ENCODE measurements at places on chromosomes 2 and 18.

- DNase-seq = no peak
These were observed 119.1 kb downstream of the CCDC74A start for GRCh38 chr2:131646669-131647297.

- no peak for DNase-seq
These were observed 26.9 kb downstream of the C18orf63 start for GRCh38 chr18:74342416-74343043.

- DNase-seq = peak; percentile 15
These were observed 14.0 kb downstream of the ALPG start for GRCh38 chr2:232420463-232421188.

GRCh38 chr2:152546230-152546837 lies 170.9 kb downstream of the PRPF40A start:
- no peak for DNase-seq

GRCh38 chr2:170313992-170314348 lies 136.0 kb downstream of the MYO3B start:
- no peak for DNase-seq

DNA sequence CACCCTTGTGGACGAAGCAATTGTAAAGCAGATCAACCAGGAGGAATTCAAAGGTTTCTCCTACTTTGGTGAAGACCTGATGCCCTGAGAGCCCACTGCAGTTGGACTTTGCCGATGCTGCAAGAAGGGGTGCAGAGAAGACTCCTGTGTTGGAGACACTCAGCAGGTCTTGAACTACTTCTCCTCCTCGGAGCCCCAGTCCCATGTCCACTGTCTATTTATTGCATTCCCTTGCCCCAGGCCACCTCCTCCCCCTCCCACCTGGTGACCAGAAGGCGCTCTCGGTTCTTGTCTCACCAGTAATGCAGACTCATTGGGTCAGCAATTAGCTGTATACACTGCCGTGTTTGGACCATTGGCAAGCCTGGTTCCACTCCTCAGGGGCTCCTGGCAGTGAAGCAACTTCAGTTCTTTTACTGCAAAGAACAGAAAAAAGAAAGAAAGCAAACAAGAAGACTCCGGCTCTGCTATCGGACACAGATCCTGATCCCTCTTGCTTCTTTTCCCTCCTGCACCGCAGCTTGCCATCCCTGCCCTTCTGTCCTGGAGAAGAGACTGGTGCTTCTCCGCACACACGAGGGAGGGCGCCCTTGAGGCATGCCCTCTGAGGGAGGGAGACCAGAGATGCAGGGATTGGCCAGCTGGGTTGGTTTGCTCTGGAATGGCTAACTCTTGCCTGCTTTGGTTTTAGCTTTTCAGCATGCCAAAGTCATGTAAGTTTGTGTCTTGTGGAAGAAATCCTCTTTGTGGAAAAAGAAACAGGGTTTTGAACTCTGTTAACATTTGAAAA lies 112.2 kb upstream of the EPAS1 start:
- DNase-seq = no peak

DNA sequence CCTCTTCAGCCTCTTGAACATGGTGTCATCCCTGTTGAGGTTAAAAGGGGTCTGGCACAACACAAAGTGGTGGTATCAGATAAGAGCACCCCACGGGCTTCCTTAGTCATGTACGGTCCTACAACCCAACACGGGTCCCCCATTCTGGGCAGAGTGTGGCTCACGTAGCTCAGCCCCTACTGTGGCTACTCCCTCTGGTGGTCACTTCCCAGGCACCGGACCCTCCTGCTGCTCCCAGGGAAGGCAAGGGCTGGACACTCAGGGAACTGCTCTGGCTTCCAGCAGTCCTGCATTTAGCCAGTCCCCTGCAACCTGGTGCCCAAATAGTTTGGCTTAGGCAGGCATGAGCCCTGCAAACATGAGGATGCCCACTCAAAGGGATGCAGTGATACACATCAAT lies 58.6 kb downstream of the GALNT14 start:
- DNase-seq = no peak

- no peak for DNase-seq
These were observed 1211.9 kb upstream of the GYPC start for GRCh38 chr2:125444106-125444505.

DNA sequence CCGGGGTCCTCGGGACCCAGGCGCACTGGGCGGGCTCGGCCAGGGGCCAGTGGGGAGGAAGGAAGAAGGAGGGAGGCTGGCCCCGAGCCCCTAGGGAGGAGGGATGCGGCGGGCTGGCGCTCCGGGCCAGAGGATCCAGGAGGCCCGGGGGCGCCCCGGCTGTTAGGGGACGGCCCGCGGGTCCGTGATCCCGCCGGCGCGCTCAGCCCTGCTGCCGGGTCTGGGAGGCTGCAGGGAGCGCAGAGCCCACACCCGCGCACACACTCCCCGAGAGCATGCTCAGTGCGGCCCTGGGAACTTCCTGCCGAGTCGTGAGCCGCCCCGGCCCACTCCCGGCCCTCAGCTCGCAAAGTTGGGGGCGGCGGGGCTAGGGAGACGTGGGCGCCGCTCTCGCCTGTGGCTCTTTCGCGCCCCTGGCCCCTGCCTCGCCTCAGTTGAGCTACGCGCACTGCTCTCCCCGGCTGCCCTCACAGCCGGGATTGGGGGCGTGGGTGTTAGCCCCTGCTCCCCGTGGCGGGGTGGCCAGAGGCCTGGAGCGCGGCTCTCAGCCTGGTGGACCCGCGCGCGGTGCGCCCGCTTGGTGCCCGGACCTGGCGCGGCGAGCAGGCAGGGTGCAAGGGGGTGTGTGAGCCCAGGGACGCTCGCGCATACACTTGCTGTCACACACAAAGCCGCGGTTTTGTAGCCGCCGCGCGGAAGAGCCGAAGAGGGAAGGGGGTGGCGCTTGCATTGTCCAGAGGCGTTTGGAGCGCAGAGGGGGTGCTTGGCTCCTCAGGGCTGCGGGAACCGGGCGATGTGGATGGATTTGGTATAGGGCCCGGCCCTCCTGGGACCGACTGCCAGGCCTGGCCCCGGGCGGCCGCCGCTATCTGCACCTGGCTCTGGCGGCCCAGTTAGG lies 132.9 kb upstream of the MGAT5 start:
- DNase-seq = peak; percentile 34
